ENCODE measurements at places on chromosomes 1 and 21.

DNA sequence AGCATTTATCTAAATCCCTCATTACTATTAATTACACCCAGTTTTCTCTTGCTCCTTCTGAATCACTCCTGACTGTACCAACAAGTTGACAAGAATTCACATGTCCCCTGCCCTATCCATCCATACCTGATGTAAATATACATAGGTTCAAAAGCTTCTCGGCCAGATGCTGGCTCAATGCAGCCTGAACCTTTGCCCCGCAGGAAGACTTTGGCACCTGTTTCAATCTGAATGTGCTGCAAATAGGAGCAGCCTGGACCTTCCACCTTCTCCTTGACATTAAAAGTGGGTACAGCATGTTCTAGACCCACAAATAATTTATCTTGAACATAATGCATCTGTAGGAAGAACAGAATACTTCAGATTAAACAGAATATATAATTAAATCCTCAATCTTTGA lies 8.7 kb downstream of the KHDC4 start:
- no peak for DNase-seq

- no peak for DNase-seq
Measured at GRCh38 chr1:41452704-41453290, 31.7 kb downstream of the EDN2 start.

DNA sequence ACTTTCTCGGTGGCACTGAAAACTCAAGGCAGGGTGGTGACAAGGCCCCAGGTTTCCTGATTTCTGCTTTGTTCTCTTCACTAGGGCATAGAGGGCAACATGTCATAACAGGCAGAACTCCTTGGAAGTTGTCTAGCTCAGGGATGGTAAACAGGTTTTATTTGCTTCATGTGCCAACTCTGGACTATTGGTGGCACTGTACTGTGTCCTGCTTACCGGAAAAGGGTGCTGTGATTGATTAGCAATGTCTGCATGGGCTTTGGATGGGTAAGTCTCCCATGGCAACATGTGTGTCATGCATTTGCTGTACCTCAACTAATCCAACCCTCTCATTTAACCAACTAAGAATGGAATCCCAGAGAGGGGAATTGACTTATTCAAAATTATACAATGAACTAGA lies 70.7 kb upstream of the USP24 start:
- peak; percentile 23 for DNase-seq

DNA sequence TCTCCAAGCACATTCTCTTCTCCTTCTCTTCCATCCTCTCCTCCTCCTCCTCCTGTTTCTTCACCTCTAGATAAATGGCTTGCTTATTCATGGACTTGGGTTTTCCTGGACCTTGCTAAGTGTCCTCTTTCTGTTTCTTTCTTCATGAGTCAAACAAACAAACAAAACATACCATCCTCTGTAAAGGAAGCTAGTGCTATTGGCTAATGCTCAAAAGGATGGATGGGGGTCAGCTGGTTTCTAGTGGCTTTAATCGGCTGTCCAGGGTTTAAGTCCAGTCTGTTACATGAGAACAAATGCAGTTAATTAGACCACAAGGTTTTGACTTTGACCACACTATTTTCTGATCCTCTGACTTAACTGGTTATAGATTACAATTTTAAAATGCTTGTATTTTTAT lies 83.8 kb upstream of the TSPAN2 start:
- no peak for DNase-seq

GRCh38 chr1:82472489-82473131 lies 671.9 kb downstream of the ADGRL2 start:
- peak; percentile 10 for DNase-seq
